ENCODE measurements at places on chromosomes 13 and 19.

DNA sequence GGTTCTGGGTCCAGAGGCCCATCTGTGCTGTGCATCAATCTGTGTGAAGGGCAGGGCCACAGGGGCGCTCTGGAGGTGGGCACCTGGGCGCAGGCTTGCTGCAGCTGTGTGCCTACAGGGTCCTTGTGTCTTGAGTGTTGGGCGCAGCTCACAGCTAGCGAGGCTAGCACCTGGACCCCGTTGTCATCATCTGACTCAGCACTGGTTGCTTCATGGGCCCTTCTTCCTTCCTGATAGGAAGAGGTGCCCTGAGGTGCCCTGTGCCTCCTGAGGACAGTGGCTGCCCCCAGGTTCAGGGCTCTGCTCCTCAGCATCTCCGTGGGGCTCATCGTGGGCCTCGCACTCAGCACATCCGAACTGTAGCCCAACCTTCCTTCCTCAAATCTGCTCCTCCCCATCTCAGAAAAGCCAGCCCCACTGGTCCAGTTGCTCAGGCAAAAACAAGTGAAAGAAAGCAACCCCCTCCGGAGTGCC is 54.8 kb downstream of the GATAD2A start:
- peak; percentile 18 for DNase-seq

- no peak for DNase-seq
These were observed at the start of gene ZNF177 for GRCh38 chr19:9362905-9363304. Gene ZNF177 (plus strand): TSS chr19:9363013. CDS start chr19:9378312, 15,299 bp downstream.

GRCh38 chr13:23025864-23026608 is 154.7 kb upstream of the SGCG start:
- DNase-seq = no peak

GRCh38 chr19:13214036-13214730 is 64.0 kb downstream of the IER2 start:
- no peak for DNase-seq

DNA sequence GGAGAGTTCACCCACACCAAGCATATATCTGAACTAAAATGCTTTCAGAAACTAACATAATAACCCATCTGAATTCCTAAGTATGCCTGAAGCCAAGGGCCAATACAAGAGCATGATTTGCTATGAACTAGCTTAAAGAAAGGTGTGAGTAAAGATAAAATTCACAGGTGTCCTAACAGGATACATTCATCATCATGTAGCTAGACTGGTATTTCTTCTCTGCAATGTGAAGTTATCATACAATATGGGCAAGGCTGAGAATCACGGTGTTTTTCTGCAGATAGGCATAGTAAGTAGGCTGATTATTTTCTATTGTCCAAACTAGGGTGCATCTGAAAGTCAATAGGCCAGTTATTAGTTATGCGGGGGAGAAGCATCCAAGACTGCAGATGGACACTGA is 63.1 kb downstream of the STK24 start:
- no peak for DNase-seq

DNA sequence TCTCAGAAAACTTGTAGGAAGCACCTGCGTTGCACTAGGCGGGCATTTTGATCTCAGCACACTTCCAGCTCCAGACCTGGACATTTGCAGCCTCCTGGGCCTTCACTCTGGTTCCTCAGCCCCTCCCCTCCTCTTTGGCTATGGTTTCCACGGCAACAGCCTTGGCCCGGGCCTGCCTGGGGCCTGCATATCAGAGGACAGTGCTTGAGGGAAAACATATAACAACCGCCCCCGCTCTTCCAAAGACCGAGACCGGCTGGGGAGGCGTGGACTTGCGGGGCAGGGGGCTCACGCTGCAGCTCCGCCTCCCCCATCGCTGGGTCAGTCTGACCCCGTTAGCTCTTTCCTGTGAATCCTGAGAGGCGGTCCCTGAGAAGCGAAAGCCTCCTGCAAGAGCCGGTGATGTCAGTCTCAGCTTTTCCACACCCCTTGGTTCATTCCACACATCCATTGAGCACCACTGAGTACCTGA is 125.7 kb upstream of the PEG3 start:
- no peak for DNase-seq

DNA sequence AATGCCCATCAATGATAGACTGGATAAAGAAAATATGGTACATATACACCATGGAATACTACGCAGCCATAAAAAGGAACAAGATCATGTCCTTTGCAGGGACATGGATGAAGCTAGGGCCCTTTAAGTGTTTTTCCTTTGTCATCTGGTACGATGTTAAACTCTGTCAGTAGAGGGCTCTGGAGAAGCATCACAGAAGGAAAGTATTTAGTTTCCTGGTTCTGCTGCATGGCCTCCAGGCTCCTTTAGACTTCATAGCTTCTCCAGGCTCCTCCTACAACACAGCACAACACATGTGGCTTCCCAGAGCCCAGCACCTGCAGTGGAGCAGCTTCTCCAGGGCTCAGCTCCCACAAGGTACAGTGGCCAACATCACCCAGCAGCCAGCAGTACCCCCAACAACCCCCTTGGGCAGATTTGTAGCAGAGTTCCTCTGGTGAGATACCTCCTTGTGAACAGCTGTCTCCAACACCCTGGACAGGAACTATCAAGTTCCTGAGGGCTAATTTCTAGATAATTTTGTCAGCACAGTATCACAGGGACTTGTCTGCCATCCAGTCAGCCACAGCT is 63.4 kb downstream of the KCTD12 start:
- no peak for DNase-seq

Data from SHP77 treated with DMSO at 0.1 percent for 48 hours (cell line).